Neural crest cell (in vitro differentiated cells): ENCODE measurements at places on chromosomes 2 and 18. TPM values are rescaled to one million over a fixed set of nuclear protein-coding genes. Genes with fewer than 3 reads are reported as not detected.

- no peak for DNase-seq
These were observed 398.3 kb upstream of the HNRNPA3 start for GRCh38 chr2:176814274-176814673.

DNA sequence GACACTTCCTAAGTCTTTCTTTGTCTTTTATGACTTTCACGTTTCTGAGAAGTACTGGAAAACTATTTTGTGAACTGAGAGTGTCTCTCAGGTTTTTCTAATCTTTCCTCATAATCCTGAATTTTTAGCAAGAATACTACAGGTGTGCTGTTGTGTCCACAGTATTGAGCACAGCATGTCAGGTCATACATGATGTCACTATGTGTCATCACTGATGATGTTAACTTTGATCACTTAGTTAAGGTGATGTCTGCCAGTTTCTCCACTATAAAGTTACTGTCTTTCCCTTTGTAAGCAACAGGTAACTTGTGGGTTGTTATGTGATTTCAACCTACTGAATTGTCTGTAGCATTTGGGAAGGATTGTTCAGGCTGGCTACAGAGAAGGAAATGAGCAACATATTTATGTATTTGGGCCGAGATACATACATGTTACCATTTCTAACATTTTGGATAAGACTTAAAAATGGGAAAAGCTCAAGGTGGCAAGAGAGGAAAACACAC, 11.1 kb downstream of the MATN3 start:
- DNase-seq, result no peak

- no peak for DNase-seq
These were observed 673 bp downstream of the PCBP1 start for GRCh38 chr2:70087702-70088597.

GRCh38 chr2:7289697-7290096, 372.5 kb downstream of the RNF144A start:
- DNase-seq, result no peak

- no peak for DNase-seq
These were observed 52.3 kb downstream of the BAZ2B start for GRCh38 chr2:159564081-159564480.

GRCh38 chr2:172098287-172098649, 4.4 kb downstream of the DLX2 start:
- DNase-seq, result no peak

- DNase-seq, result no peak
These were observed 59.1 kb downstream of the ZEB2 start for GRCh38 chr2:144460727-144461307.

DNA sequence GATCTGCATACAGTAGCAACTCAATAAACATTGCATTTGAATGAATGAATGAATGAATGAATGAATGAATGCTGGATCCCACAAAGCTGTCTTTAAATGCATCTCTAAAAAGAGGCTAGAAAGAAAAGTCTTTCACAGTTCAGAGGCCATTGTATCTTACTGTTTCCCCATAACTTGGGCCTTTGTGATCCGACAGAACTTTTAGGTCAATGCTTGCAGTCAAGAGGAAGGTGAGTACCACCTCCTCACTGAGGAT, 119.9 kb upstream of the COPS8 start:
- no peak for DNase-seq

- DNase-seq, result no peak
These were observed 47.0 kb downstream of the IWS1 start for GRCh38 chr2:127479219-127479825.

The CCDC93 gene
- 39.1 and 46.6 TPM in 2 replicates for total RNA-seq

The ABHD3 gene
- 21.1 and 24.7 TPM in 2 replicates for total RNA-seq

The REG3A gene
- total RNA-seq, result not detected in 2 replicates

The POTEC gene
- total RNA-seq, result not detected in 2 replicates
